ENCODE measurements at places on chromosomes 13 and 19.
A peak's percentile ranks its signal among the peaks of the same experiment; 100 is the strongest.

DNA sequence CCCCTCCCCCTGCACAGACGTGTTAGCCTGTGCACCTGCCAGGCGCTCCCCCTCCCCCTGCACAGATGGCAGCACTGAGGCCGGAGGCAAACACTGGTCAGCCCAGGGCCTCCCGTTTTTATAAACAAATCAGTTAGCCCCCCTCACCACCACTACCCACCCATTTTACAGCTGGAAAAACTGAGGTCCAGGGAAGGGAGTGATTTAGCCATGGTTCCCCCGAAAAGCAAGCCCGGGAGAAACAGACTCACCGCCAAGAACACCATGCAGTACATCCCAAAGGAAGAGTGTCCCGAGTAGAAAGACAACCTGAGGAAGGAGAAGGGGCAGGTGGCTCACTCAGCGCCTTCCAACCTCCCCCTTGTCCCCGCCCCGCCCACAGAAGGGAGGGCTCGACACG lies 8.7 kb downstream of the PLPP2 start:
- DNase-seq, result no peak

GRCh38 chr13:57820924-57821323 lies 189.4 kb downstream of the PCDH17 start:
- no peak for DNase-seq

DNA sequence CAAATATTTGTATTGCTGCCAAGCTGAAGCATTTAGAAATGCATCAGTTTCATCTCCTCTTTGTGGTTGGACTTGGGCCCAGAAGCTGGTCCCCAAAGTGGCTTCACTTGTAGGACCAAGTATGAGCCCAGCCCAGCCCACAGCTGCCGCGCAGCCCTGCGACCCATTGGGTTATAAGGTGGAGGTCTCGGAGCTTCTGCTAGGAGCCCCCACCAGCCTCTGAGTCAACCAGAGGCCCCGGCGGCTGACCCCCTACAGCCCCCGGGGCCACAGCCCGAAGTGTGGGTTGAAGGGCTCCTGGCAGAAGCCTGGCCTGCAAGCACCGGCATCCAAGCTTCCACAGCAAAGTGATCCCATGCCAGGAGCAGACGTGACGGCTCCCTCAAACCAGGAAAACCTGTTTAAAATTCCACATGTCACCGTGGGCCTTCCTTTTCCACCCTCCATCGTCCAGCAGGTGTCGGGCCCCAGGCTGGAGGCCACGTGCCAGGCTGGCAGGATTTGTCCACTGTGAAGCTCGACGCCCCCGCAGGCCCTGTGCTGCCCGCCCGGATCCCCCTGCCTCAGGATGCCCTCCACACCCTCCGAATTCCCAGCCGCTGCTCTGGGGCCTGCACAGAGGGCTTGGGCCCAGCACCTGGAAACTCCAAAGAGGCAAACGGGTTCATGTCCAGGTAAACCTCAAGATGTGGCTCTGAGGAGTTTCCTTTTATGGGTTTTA lies 54.7 kb downstream of the C13orf46 start:
- no peak for DNase-seq

DNA sequence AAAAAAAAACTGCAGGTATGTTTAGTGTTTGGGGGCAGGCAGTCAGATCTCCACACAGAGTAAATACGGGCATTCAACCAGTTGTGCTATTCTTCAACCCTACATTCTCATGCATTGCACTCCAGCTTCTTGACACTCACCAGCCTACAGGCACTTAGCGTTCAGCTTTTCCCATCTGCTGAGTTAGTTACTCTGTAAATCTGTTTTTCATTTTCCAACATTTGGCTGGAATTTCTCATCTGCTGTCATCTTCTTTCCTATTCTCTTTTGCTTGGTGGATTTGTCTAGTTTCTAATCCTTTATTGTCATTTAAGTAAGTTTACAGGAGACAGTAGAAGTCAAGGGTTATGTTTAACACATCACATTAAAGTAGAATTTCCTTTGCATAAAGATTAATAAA lies 1318.9 kb downstream of the OLFM4 start:
- no peak for DNase-seq

GRCh38 chr13:51595416-51595815 lies 11.2 kb downstream of the WDFY2 start:
- no peak for DNase-seq

DNA sequence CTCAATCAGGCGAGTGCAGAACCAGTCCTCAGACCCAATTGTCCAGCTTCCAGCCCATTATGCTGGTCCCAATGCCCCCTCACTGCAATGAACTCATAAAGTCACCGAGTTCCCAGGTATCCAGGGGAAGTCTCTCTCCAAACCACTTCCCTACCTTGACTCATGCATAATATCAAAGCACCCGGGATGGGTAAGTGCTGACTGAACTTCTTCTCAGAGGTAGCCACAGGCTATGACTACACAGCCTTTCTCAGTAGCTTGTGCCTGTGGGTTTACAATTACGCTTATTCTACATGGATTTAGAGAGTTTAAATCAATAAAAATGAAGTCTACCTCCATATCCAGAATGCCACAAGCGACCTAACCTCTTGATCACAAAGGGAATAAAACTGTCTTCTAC lies 1.7 kb upstream of the C13orf42 start:
- no peak for DNase-seq

DNA sequence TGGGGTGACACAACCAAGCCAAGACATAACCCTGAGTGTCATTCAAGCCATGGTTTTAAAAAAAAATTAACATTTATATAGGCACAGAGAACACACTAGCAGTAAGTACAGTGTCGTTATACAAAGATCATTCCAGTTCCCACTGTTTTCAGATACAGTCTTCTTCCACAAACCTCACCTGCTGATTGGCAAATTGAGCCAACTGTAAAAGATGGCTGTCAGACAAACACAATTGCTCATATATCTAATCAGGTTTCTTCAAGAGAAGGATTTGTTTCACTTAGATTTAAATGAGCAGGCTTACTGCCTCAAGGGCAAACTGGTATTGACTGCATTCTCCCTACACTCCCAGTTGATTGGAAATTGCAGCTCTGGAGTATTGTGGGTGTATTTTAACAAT lies 308.9 kb downstream of the RBM26 start:
- DNase-seq, result no peak

- DNase-seq, result peak; percentile 58
These were observed 147.4 kb downstream of the RNF17 start for GRCh38 chr13:24911133-24911908.

DNA sequence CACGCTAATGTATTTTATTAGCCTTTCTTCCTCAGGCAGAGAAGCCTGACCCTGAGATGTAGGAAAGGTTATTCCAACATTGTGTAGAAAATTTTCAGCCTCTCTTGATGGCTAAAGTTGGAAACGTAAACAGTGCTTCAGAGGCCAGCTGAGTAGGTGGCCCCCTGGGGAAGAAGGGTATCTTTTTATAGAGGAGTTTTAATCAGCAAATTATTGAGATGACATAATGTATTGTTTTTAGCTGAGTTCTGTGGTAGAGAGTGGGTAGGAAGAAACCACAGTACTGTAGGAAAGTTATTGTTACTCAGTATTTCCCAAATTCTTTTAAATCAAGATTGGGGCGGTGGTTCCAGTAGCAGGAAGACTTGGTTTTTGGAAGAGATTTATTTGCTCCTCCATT lies 268.8 kb downstream of the DLEU7 start:
- no peak for DNase-seq

GRCh38 chr13:88806438-88806837 lies 1135.3 kb downstream of the SLITRK5 start:
- no peak for DNase-seq

DNA sequence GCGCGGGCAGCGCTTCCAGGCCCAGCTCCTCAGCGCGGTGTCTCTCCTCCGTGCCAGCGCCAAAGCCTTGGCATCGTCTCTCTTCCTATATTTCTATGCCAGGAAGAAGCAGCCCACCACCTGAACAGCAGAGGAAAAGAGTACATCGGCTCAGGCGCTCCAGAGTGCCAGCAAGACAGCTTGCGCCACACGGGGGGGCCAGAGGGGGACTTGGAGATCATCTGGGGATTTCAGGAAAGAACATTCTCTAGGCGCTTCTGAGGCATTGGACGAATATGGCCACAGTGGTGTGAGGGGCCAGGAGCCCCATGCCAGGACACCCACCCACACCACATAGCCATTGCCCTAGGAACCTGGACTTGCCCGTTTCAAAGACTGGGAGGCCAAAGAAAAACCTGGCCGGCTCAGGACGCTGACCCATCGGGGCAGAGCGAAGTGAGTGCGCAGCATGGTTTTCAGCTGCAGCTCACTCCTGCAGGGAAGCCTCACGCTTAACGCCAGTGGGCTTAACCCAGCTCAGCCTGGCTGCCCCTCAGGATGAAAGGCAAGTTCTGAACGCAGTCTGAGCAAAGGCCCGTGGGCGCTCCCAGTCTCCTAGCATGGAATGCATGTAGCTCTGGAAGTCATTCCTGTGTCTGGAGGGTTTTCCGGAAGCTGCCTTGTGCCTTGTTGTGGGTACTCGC lies 62.1 kb downstream of the GGACT start:
- no peak for DNase-seq

DNA sequence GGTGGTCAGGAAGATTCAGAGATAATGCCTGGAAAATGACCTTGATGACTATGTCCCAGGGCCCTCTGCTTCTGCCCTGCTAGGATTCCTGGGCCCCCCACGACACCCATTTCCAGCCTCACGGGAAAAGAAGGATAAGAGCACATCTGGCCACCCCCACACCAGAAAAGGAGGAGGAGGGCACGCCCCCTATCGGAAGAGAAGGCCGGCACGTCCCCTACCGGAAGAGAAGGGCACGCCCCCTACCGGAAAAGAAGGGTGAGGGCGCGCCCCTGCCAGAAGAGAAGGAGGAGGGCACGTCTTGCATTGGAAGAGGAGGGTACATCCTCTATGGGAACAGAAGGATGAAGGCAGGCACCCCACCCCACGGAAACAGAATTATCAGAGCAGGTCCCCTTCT lies 84.3 kb downstream of the IER2 start:
- peak; percentile 41 for DNase-seq

DNA sequence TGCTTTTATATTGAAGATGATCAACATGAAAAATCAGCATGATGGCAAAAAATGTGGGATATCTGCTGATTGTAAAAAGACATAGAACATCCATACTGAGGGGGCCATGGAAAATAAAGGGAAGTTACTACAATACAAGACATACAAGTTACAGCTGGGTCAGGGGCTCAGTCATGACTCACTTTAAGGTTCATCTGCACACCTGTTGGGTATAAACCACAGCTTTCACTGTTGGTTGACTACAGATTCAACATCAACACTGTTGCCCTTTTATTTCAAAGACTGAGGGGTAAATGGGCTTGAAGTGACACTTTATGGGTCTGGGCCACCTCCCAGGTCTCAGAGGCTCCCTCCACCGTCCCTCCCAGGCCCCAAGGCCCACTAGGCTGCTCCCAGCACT lies 98.1 kb upstream of the IRS2 start:
- DNase-seq, result no peak

GRCh38 chr13:64338671-64339070 lies 2891.5 kb downstream of the PCDH9 start:
- DNase-seq, result no peak

GRCh38 chr19:50696094-50696483 lies 23.5 kb downstream of the SHANK1 start:
- no peak for DNase-seq

- no peak for DNase-seq
These were observed 27.4 kb downstream of the STARD13 start for GRCh38 chr13:33257841-33258807.
